Tongue (tissue), 3 donors: ENCODE measurements at places on chromosomes 2 and 18.

DNA sequence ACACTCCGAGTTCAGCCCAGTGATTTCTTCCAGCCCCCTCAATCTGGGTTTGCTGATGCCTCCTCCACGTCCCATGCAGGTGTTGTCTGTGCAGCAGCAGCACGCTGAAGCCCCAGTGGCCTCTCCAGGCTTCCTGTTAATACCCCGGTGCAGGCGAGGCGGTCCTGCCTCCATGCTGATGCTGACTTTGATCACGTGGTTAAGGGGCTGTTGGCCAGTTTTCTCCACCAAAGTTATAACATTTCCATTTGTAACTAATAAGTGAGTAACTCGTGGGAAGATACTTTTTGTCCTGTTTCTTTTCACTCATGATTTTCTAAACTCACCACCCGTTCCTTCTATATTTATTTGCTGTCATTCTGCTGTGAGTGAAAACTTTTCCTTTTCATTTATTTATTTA is 42.5 kb upstream of the TMEM18 start:
- no peak for DNase-seq

DNA sequence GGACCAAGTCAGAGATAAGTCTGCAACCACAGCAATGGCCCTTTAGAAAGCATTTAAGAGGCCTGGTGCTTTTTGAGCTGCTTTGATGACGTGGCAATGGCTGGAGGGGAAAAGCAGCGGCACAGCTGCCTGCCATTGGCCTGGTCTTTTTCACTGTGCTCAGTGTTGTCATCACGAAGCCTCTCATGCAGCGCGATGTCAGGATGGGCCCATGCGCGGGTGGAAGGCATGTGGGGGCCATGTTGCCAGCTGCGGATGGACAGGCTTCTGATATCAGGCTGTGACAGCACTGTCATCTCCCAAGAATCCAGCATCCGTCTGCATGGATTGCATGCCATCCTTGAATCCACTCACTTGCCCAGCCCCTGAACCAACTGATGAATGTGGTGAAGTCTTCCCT is 204.5 kb downstream of the ACKR3 start:
- no peak for DNase-seq

GRCh38 chr18:68056936-68057335 is 540.4 kb upstream of the DSEL start:
- DNase-seq, result no peak

GRCh38 chr18:59197636-59198035 is 22.3 kb upstream of the GRP start:
- DNase-seq, result no peak

DNA sequence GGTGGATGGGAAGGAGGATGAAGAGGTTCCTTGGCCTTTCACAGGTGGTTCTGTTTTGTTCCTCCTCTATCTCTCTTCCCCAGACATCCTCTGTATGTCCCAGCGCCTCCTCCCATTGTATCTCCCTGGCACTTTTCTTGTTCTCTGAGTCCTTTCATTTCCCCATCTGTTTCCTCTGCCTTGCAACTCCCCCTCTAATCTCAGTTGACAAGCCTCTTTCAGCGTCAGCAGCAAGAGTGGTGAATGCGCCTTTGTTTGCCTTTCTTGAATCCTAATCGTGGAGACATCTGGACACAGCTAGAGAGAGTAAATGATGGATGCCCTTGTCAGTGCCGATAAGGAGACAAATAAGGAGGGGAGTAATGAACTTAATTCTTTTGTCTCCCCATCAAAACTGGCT is 167.0 kb downstream of the NDUFA10 start:
- DNase-seq, result no peak

DNA sequence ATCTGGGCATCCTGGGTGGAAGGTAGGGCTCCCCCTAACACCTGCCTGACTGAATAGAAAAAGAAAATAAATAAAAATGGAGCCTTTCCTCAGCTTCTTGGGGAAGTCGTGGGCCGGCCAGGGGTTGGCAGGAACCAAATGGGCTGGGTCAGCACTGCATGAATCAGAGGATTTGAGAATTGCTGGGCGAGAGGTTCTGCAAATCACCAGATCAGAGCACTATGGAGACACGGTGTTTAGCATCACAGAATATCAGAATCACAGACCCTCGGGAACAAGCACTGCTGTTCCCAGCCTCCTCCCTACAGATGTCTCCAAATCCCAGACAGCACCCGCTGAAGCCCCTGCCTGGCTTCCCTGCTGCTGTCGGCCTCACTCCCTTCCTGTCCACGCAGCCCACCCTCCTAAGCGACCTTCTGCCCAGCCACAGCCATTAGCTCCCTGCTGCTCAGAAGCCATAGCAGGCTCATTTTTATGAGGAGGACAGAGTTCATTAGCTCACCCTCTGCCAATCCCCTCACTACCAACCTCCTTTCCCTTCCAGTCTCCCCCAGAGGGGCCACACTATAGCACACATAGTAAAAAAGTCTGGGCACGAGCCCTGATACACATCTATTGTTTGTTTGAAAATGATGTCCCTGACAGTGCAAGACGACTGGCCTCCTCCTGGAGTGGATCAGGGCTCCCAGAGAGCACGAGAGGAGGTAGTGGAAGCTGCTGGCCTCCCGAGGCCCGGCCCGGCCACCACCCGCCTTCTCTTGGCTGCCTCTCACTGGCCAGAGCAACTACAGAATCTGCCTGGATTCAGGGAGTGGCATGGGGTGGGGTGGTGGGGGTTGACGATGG is 64.6 kb upstream of the TAF1B start:
- no peak for DNase-seq

GRCh38 chr18:75809926-75810255 is 382.4 kb upstream of the SMIM21 start:
- DNase-seq, result peak; percentile 30

GRCh38 chr2:165777522-165778186 is 16.4 kb downstream of the GALNT3 start:
- no peak for DNase-seq

GRCh38 chr2:182667315-182667695 is 48.8 kb upstream of the DNAJC10 start:
- DNase-seq, result no peak

GRCh38 chr2:46821600-46821999 is 94.0 kb downstream of the MCFD2 start:
- DNase-seq, result no peak

GRCh38 chr18:10543277-10543676 is 17.4 kb downstream of the NAPG start:
- no peak for DNase-seq

DNA sequence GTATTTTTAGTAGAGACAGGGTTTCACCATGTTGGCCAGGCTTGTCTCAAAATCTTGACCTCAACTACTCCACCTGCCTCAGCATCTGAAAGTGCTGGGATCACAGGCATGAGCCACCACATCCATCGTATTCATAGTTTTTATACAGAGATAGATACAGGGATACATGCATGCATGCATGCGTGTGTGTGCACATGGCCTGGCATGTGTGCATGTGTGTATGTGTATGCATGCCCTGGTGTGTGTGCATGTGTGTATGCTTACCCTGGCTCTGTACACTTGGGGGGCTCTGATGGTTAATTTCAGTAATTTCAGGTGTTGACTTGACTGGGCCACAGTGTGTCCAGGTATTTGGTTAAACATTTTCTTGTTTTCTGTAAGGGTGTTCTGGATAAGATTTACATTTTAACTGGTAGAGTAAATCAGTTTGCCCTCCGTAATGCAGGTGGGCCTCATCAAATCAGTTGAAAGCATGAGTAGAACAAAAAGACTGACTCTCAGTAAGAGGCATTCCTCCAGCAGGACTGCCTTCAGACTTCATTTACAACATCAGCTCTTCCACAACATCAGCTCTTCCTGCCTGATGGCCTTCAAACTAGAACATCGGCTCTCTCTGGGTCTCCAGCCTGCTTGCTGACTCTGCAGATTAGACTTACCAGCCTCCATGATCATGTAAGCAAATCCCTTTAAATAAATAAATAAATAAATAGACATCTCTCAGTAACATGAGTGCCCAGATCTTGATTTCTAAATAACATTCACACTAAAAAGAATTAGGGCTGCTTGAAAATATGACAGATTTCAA is 30.8 kb downstream of the SESTD1 start:
- no peak for DNase-seq

DNA sequence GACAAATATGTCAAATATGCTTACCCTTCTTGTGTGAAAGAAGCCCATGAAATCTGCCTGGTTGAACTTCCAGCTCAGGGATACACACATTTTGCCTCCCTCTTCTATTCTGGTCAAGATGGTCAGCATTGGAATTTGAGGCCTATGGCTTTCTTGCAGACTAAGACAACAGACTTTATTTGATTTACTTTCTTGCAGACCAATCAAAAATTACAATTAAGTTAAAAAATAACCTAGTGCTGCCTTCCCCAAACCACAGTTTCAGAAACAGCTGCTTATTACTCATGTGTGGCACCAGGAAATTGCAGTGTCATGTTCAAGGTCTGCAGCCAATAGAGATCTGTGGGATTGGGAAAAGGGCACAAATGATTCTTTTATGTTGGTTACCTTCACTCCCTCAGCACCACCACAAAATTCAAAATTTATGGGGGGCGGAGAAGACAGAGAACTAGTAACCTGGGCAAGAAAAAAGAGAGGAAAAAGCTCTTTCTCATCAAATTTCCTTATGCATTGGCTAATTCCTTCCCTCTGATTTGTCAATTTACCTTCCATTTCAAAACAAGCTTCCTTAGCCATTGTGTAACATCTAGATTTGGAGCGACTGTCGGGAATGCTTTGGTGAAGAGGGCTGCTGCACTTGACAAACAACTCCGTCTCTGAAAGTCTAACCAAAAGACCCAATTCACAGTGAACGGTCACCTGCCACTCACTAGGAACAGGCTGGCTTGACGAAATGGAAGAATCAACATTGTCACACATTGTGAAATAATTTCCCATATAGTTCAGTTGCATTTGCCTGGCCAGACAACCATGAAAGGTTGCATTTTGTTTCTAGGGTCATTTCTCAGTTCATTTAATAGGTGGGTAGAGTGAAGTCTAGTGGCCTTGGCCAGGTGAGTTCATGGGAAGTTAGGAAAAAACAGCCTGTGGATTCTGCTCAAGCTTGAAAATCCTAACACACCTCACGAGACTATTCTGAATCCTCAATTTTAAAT is 100.4 kb upstream of the FZD5 start:
- no peak for DNase-seq

GRCh38 chr2:119862127-119862889 is 102.6 kb downstream of the PTPN4 start:
- no peak for DNase-seq

DNA sequence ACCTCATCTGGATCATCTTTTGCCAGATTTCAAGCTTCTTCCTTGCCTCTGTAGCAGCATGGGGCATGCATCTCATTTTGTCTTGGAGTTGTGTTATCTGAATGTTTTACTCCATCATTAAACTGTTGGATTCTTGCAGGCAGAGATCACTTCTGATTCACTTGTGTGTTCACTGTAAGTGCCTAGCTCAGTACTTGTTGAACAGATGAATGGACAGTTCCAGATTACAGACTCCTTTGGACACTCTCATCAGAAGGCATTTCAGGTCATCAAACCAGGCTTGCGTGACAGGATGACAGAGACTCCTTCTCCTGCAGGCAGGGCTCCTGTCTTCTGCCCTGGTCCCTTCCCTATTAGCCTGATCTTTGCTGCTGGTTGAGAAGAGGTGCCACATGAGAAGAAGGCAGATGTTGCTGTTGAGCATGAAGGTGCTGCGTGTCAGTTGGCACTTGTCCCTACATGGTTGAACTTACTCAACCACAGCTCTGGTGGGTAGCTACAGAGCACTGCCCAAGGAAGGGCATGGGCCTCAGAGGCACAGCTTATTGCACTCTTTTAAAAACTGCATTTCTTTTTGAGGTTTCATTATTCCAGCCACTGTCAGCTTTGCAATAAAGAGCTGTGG is 58.9 kb downstream of the INPP4A start:
- no peak for DNase-seq

- peak; percentile 87 for DNase-seq
Measured at GRCh38 chr18:45775241-45775676, 50.2 kb upstream of the SIGLEC15 start.
